Cortex of kidney (tissue), 1 donor: ENCODE measurements at places on chromosomes 11 and 22.

DNA sequence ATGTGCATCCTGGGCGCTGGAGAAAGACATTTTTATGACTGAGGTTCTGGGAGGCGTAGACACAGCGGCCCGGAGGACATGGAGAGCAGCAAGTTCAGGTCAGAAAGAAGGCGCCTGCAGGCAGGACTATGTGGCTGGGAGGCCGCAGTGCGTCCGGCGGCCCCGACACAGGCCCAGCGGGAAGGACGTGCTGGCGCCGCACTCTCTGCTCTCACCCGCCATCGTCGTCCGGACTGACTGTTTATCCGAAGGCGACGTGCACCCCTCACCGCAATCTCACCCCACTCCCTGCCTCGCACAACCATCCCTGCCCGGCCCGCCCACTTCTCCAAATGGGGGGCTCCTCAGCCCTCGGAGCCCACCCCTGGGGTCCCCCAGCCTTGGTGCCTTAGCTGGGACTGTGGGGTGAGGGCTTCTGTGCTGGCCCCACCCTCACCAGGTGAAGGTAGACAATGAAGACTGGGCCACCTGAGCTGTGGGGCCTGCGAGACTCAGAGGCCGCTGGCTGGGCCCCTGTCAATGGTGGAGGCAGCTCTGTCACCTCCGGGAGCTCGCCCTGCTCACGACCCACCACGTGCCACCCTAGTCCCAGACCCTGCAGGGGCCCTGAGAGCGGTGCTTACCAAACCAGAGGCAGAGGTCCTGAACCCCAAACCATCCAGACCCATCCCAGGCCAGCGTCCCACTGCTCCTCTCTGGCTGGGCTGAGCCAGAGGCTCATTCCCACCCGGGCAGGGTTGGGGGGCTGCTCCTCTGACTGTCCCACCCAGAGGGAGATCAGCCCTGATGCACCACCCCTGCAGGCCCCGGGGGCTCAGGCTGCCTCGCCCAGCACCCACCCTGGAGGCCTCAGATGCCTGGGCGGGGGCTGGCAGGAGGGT, 16.2 kb upstream of the MUC5B start:
- DNase-seq, result no peak

GRCh38 chr11:17024924-17025323, 10.7 kb upstream of the PLEKHA7 start:
- DNase-seq, result no peak

DNA sequence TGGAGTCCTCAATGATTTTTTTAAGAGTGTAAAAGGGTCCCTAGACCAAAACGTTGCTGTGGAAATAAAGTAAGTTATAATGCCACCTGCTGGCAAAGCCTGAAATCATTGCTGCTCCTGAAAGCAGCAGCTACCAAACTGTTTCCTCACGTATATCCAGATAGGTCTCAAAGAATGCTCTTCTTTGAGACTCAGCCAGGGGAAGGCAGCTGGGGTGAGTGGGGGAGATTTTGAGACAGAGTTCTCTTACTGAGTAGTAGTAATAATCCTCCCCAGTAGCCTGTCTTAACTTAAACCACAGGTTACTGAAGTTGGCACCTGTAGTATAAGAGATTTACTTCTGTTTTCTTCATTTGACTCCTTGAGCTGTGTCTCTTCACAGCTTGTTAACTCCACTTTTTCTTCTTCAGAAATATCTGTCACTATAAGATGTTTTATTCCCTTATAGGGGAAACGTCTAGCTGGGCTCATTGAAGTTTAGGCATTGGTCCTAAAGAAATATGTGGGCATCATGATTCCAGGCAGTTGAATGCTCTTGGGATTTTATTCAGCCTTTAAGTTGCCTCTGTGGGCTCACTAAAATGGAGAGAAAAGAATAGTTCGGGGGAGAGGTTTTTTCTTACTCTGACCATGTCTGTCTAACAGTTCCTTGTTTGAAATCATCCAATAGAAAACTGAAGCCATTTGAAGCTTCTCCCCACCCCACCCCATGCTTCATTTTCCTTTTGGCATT, 77.9 kb downstream of the BTBD10 start:
- DNase-seq, result no peak

GRCh38 chr11:61793083-61793828, 545 bp downstream of the FEN1 start:
- DNase-seq, result no peak

GRCh38 chr22:45082795-45083194, 73.0 kb upstream of the PHF21B start:
- no peak for DNase-seq

- DNase-seq, result no peak
Observed at GRCh38 chr11:134417871-134418840, 6.1 kb upstream of the B3GAT1 start.

GRCh38 chr22:39428597-39429071, 28.2 kb upstream of the MGAT3 start:
- no peak for DNase-seq

GRCh38 chr22:28097627-28098026, 178.6 kb upstream of the PITPNB start:
- DNase-seq, result no peak

- DNase-seq, result no peak
Observed at GRCh38 chr11:17930544-17931125, 82.2 kb downstream of the SERGEF start.

- DNase-seq, result no peak
Observed at GRCh38 chr11:118621071-118621783, 13.8 kb downstream of the PHLDB1 start.

- DNase-seq, result no peak
Observed at GRCh38 chr11:55707029-55707428, 45.0 kb downstream of the OR4C6 start.

DNA sequence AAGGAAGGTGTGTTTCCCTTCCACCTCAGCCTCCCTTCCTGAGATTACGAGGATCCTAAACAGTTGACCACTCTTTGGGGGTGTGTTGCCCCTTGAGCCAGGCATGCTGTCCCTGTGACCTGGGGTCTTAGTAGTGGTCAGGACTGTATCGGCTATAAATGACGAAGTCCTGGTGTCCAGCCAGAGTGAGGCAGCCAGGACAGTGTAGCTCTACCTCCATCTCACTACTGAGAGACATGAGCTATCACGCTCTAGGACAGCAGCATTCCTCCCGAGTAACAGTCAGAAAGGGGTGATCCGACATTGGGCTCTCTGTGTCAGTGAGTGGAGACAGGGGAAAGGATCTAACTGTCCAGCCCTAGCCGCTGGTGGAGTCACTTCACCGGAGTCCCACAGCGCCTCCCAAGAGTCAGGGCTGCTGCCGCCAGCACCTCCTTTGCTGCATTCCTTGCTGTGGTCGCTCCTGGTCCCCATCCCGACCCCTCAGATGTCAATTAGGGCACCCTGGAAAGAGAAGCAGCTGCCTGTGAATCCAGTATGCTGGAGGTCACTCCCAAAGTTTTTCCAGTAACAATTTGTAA, 3.3 kb upstream of the B3GNT6 start:
- no peak for DNase-seq

GRCh38 chr11:117428186-117428855, 100.7 kb downstream of the CEP164 start:
- DNase-seq, result no peak

- no peak for DNase-seq
Observed at GRCh38 chr22:19961868-19962245, 20.2 kb upstream of the TXNRD2 start.
